ENCODE measurements at places on chromosomes 2 and 18. TPM values are rescaled to one million over a fixed set of nuclear protein-coding genes. Genes with fewer than 3 reads are reported as not detected.

DNA sequence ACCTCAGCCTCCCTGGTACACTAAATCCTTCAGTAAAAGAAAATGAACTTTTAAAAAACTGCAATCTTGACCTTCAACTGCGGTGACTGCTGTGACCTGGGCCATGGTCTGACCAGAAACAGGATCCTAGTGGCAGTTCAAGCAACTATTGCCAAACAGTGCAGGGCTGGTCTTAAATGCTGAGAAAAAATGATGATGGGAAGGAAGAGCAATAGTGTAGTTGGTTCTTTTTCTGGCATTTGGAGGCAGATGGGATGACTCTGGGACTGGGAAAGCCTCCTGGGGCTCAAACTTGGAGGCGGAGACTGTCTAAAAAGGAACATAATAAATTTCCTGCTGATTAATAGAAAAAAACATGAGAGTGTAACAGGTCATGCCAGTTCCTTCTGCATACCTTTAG, 45.4 kb downstream of the CHN1 start:
- DNase-seq = no peak

DNA sequence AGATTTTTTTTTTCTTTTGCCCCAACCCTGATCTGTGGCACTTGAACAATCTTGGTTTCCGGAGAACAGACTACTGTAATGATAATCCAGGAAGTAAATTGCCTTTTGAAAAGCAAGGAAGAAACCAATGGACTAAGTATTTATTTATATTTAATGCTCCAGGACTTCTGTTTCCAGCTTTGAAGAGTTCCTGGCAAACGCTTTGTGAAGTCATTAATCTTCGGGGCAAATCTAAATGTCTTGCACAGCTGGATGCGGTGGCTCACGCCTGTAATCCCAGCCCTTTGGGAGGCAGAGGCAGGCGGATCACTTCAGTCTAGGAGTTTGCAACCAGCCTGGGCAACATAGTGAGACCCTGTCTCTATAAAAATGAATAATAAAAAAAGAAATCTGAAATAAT, 135.1 kb upstream of the GATA6 start:
- no peak for DNase-seq

GRCh38 chr2:109135359-109136197, 6.6 kb downstream of the SH3RF3 start:
- no peak for DNase-seq

DNA sequence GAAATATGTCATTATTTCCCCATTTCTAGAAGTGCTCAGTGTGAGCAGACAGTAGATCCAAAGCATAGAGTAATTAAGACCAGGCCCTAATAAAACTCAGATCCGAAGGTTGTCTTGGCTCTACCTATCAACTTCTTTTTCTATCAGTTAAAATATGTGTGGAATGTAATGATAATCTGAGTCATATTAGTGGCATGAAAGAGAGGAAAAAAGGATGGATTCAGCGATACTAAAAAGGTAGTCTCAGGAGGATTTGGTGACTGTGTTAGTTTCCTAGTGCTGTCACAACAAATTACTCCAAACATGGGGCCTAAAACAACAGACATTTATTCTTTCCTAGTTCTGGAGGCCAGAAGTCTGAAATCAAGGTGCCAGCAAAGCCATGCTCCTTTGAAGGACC, 103.7 kb upstream of the NABP1 start:
- DNase-seq = no peak

- no peak for DNase-seq
Measured at GRCh38 chr18:22378672-22379282, 38.9 kb downstream of the CTAGE1 start.

- no peak for DNase-seq
Measured at GRCh38 chr2:165567273-165567672, 97.8 kb downstream of the CSRNP3 start.

- DNase-seq = no peak
Measured at GRCh38 chr2:27280826-27281225, 1.4 kb upstream of the TRIM54 start.

DNA sequence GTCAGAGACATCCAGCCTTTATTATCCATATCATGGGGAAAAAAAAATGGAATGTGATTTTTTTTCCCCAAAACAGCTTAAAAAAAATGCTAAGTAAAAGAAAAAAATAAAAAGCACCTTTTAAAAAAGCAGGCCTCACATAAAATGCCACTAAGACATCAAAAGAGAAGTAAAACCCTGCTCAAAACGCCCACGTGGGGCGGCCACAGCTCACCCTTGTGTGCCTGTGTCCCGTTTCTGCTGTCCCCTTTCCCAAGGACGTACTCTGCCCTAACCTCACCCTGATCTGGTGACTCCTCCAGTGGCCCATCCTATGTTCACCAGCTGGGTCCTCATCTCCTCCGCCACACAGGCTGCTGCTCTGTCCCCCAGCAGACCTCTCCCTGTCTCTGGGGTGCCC, 125.4 kb downstream of the NEDD4L start:
- no peak for DNase-seq

GRCh38 chr2:172462373-172462848, 35.0 kb downstream of the ITGA6 start:
- no peak for DNase-seq

The SH3RF3 gene
- total RNA-seq = 0.30 TPM

The VWA3B gene
- not detected for total RNA-seq

DNA sequence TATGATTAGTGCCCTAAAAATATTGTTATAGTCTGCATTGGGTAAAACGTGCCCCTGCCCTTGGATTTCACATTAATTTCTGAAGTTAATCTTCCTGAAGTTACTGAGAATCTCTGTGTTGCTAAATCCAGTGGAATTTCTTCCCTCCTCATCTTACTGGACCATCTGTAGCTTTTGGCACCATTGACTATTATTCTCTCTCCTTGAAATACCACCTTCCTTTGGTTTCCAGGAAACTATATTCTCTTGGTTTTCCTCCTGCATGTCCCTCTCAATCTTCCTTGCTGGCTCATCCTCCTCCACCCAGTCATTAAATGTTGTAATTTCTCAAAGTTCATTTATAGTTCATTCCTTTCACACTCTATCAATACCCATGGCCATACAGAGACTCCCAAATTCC, 110.6 kb upstream of the SLC35G4 start:
- no peak for DNase-seq

DNA sequence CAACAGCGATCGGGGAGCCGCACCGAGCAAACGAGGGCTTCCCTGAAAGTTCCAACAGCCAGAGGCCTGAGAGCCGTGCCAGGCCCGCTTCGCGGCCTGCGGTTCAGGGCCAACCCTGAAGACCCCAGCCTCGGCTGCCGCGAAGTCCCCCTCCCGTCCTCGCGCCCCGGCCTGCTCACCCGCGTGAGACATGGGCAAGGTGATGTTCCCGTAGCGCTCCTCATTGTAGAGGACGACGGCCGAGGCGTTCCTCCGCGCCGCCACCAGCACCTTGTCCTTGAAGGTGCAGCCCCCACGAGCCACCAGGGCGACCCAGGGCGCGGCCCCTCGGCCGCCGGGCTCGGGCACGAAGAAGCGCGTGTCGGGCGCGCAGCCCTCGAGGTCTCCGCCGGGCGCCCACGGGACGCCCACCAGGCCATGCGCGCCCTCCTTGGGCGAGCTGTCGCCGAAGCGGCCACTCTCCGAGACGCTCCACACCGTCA, 510 bp downstream of the RNF149 start:
- DNase-seq = no peak

- no peak for DNase-seq
Measured at GRCh38 chr2:1458432-1458831, 45.2 kb downstream of the TPO start.

The IAH1 gene
- not detected for total RNA-seq

DNA sequence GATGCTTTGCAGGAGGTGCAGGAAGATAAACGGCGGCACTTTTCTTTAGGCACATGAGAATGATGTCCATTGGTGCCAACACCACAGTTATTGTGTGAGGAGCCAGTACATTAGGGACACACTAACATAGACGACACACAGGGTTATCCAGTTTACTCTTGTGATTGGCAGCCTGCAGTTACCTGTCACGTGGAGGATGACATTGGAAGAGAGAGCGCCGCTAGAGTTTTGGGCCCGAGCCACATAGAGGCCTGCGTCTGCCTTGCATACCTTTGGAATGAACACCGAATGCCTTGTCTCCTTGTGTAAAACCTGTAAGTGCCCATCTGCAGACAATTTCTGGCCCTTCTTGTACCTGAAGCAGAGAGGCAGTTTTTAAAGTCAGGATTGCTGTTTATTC, 26.9 kb upstream of the TTN start:
- no peak for DNase-seq

- no peak for DNase-seq
Measured at GRCh38 chr18:56118422-56118821, 520.0 kb downstream of the TXNL1 start.

The VWC2L gene
- total RNA-seq = not detected

GRCh38 chr2:55876429-55877086, 47.0 kb downstream of the EFEMP1 start:
- DNase-seq = no peak

The TGFA gene
- 8.9 TPM for total RNA-seq

The SERPINB11 gene
- not detected for total RNA-seq

- DNase-seq = no peak
Measured at GRCh38 chr2:208222351-208222750, 32.5 kb downstream of the IDH1 start.

Measured in SJCRH30 (cell line).